SW 1271 (cell line): ENCODE measurements at places on chromosomes 16 and 17.

- DNase-seq = no peak
Measured at GRCh38 chr16:85445064-85445778, 167.9 kb upstream of the GSE1 start.

DNA sequence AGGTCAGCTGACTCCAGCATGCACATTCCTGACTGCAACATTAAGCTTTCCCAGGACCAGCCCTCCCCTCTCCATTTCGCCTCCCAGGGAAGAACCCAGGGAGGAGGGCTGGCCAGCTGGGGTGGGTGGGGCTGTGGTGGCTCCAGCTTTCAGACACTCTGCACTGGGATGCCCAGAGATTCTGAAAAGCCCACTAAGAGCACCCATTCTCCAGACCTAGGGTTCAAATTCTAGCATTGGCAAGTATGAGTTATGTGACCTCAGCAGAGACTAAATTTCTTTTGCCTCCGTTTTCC, 7.8 kb downstream of the DLX3 start:
- DNase-seq = no peak

DNA sequence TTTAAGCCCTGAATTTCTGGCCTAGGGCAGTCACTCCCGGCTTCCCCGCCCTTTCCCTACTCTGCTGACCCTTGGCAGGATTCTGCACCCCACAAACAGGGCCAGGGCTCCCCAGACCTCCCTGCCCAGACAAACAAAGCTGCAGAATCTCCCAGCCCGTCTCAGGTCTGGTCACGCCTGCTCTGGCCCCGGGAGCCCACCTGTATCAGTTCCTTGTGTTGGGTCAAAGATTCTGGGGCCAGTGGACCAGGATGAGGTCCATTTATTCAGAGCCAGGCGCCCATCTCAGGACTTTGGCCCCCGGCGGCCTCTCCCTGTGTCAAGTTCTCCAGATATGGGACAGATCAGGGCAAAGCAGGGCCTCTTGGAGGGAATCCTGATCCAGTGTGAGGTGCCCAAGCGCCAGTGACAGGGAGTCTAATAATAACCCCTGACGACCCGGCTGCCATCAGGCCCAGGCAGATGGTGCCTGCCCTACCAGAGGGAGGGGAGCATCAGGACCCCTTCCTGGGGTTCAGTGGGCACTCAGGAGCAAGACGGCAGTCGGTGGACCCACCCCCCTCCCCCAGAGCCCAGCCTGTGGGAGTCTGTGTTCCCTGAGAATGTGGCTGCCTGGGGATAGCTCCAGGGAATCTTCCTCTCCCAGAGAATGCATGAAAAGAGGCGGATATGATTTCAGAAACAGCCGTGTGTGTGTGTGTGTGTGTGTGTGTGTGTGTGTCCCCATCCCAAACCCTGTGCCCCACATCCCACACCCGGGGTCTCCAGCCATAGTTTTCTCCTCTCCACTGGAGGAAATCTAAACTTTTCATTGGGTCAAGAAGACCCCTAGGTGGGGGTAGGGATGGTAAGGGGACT, 1.3 kb downstream of the TTYH2 start:
- DNase-seq = no peak

DNA sequence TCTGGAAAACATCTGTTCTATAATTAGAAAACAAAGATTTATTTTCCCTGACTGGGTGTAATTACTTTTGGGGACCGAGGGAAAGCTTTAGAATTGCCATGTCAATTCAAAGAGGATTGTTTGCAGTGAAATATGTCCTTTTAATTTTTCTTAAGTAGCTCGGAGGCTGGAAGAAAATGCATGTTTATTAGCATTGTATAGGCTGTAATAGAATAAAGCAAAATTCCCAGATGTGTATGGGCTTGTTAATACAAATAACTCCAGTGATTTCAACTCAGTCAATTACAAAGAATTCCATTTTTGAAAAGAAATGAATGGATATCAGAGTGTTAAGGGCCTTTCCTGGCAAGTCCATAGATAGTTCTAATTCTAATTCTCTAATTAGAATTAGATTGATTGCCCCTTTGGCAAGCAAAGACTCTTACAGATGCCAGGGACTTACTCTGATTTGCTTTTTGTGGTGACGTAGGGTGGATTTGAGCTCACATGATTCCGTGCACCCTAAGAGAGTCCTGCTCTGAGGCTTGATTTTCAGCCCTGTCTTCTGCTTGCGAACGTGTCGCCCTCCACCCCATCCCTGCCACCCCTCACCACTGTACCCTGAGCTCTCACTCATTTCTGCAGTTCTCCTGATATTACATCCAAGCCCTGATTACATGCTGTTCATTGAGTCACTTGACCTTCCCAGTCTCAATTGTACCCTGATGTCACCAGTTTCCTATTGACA, 70.0 kb upstream of the FAM20A start:
- DNase-seq = no peak

- DNase-seq = no peak
Measured at GRCh38 chr17:78529251-78529650, 47.9 kb downstream of the DNAH17 start.

DNA sequence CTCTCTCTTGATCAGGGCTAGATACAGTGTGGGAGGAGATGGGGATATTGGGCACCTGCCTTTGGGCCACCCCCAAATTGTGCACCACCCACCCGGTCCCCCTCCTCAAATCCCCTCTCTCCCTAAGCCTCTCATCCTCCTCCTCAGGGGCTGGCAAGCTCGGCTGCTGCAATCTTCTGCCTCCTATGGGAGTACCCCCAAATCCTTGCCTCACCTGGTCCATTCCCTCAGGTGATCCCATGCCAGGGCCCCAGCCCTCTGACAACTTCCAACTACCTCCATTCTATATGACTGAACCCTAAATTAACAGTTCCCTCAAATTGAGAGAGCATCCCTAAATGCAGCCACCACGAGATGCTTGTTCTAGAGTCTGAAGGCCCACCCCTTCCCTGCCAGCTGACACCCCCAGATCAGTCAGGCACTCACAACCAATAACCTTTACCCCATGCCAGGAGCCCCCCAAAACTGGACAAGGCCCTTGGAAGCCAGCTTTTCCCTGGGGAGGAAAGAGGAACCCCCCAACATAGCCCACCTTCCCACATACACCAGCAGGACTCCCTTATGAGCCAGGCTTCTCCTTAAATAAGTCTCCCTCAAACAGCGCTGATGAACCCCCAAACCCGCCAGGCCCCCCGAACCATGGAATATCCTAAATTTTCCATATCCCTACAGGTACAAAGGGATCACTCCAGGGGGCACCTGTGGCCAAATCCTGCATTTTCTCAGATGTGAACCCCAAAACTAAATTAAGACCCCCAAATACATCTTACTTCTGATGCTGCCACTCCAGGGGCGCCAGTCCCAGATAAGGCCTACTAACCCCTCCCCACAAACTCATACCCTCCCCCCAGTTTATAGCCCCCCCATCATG, 3.2 kb downstream of the DLG4 start:
- no peak for DNase-seq

DNA sequence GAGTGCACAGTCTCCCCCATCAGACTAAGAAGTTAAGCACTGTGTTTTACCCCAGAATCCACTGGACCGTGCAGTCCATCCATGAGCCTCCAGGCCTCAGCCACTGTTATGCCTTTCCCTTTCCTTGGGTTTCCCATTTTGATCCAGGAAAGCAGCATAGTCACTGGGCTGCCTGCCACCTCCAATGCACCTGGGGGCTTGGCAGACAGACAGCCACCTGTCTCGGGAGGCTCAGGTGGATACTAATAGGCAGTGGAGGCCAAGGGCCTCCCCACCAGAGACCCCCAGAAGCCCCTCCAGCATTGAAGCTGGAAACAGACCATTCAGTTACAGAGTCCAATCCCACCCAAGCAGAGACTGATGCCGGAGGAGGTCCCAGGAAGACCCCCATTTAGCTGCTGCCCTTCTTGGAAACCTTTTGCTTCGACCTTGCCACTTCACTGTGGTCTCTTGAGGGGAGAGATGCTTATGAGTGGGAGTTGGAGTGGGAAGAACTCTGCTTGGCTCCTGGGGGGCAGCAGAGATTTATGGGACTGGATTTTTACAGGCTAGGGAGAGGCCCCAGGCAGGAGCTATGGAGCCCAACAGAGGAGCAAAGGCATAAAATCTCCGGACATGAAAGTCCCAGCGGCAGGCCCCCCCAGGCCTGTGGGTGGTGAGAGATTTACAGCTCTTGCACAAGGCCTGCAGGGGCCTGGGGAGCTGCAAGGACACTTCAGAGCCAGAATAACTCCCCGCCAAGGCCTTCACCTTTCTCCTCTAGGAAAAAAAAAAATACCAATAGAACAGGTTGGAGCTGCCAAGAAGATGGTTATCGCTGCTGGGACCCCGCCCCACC, 12.2 kb upstream of the SP2 start:
- no peak for DNase-seq

- no peak for DNase-seq
Measured at GRCh38 chr16:595942-596735, 6.3 kb downstream of the RAB40C start.

GRCh38 chr17:38729886-38730525, at the start of gene CISD3:
TSS of gene CISD3 (plus strand) at chr17:38730341. CDS start at chr17:38730359, 18 bp downstream.
- DNase-seq = peak; percentile 77

DNA sequence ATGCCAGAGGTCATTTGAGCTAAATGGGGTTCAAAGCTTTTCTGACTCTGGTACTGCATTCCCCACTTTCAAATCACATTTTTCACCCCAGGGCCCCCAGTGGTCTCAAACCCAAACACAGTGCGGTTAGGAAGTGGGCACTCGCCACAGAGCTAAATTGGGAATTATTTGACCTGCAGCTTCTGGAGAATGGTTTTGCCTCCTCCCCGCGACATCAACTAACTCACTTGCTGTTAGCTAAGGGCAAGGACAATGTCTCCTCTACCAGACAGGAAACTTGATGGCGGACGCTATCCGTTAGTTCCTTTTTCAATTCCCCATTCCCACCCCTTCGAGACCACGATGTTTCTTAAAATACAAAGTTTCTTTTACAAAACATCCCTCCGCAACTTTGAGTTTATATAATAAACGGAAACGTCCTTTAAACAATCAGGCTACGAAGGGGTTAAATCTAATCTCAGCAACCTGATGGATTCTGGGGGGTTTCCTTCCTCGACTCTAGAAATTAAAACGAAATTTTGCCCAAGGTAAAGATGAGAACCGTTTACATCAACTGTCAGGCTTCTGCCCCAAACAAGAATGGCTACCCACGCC, 500 bp upstream of the KAT7 start:
- peak; percentile 37 for DNase-seq

DNA sequence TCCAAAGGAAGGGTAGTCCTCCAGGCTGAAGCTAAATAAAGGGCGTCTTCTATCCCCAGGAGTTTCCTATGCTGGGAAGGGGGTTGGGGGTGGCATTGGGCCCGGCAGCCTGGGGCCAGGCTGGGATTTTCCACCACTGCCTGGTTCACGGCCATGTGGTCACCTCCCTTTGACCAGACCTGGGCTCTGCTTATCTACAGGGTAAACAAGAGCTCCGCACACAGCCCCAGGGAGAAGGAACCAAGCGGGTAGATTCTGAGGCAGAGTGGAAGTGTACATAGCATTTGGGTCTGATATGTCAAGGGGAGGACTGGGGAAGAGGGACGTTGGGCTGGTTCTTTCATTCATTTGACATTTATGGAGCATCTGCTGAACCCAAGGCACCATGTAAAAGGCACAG, 27.2 kb upstream of the TMEM220 start:
- DNase-seq = no peak

DNA sequence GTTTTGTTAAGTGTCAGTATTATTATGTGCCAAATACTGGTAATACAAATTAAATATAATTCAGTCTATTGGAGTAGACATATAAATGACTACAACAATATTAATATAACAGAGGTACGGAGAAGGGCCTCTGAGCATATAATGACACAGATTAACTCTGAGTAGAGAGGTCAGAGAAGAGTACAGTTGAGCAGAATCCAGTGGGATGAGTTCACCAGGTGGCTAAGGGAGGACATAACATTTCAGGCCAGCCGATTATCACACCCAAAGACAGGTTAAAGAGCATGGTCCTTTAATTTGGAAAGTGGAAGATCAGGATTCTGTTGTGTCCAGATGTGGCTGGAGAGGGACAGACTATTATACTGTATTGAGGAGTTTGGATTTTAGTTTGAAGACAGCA, 11.3 kb downstream of the NFATC3 start:
- no peak for DNase-seq

GRCh38 chr16:35745821-35746248, 2286.4 kb downstream of the TP53TG3F start:
- no peak for DNase-seq

GRCh38 chr17:34481779-34482178, 97.6 kb upstream of the TMEM132E start:
- DNase-seq = no peak

DNA sequence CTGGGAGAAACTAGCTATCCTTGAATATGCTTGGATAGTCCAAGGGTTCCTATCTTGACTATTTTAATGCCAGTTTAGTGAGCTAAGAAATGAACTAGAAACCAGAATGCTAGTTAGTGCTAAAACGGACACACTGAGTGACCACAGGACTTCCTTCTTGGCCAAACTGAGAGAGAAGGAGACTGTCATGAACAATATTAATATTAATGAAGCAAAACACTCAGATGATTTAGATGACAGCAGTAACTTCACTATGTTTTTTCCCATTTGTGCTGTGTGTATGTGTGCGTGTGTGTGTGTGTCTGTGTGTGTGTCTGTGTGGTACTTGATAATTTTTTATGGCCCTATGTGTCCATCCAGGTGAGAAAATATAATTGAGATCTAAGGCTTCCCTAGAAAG, 2.2 kb upstream of the ATXN1L start:
- DNase-seq = no peak

- DNase-seq = no peak
Measured at GRCh38 chr17:1985686-1986085, 39.4 kb downstream of the RTN4RL1 start.

DNA sequence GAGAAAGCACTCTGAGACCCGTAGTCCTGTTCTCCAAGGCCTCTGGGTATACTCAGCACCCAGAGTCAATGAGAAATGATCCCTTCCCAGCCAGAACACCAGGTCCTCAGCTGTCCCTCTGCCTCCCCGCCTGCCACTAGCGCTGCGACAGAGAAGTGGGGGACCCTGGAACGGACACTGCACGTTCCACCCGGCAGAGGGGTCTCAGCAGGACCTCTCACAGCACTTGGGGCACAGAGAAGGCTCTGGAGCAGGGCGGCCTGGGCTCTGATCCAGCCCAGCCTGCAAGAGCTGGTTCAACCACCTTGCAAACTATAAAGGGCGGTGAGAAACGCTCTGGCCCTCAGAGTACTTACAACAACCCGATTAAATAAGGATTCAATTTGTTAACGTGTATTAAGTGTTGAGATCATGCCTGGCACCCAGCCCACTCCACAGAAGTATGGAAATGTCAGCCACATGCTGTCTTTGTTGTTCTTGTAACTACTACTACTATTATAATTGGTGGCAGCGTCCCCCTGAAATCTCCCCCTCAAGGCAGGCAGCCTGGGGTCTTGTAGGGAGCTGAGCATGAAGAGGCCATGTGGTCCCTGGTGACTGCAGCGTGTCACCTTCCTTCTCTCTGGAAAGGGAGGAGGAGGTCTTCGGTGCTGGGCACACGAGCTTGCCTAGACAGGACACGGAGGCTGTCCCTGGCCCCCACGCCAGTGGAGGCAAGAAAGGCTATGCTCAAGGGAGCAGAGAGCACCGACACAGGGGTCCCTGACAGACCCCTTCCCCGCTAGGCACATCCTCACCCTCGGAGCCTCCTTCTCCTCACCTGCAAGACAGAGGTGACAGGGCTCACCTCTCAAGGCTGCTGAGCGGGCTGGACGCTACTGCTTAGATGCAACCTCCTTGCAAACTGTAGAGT, 2.4 kb downstream of the OSGIN1 start:
- no peak for DNase-seq
